ENCODE measurements at places on chromosomes 3 and 15. TPM values are rescaled to one million over a fixed set of nuclear protein-coding genes. Genes with fewer than 3 reads are reported as not detected.

- no peak for DNase-seq
These were observed 44.9 kb upstream of the LRRFIP2 start for GRCh38 chr3:37219266-37219665.

CTXN2 gene
- total RNA-seq = not detected

GOLGA6A gene
- 0.39 TPM for total RNA-seq

DNA sequence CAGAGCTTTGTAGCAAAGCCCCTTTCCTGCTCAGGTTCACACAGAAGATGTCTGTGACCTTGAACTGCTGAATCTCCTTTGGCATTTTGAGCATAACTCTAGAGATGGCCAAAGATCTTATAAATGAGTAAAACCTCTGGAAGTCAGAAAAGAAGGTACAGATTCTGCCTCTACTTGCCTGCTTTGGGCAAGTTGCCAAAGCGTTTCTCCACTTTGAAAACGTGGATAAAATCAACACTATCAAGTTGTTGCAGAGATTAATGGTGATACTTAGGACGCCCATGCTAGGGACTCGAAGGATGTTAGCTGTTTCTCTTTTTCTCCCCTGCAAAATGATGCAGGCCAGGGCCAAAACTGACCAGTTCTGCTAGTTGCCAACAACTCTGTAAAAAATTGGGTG lies 68.0 kb upstream of the CMTM7 start:
- no peak for DNase-seq

DNA sequence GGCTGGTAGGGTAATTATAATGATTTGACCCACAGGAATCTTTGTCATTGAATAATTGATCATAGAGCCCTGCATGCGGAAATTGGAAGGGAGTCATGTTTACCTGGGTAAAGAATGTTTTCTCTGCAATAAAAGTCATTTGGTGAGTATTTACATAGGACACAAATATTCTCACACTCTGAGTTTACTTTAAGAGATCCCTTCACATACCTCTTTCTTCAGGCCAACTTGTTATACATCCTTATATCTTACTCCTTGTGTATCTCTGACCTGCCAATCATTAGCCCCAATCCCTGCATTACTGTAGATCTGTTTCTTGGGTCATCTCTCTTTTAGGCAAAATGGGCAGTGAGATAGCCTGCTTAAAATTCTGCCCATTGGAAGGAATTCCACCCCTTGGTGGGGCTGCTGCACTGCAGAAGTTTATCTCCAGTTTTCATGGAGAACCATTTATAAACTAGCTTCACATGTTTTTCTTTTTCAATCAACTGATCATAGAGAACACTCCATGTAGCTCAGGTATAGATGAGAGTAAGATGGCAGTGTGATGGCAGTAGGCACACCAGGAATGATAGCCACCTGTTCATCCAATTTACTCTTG lies 46.2 kb downstream of the ILDR1 start:
- DNase-seq = no peak

- DNase-seq = no peak
These were observed 395.5 kb downstream of the FGF12 start for GRCh38 chr3:192331749-192332385.

- no peak for DNase-seq
These were observed 1020.2 kb downstream of the SQOR start for GRCh38 chr15:46654993-46655392.

CHDH gene
- total RNA-seq = not detected

All from naive thymus-derived CD8-positive, alpha-beta T cell (primary cell).